ENCODE measurements at places on chromosomes 3 and 15. TPM values are rescaled to one million over a fixed set of nuclear protein-coding genes. Genes with fewer than 3 reads are reported as not detected.

Gene SMCO1
- total RNA-seq = not detected

Gene P2RY1
- 32.8 TPM for total RNA-seq

Gene IL17RB
- total RNA-seq = 14.2 TPM

Gene CCDC80
- total RNA-seq = 12.8 TPM

Gene MITF
- total RNA-seq = 2.0 TPM

Gene SLC12A1
- 4.0 TPM for total RNA-seq

Gene LSMEM2
- 0.36 TPM for total RNA-seq

Gene KLHL24
- total RNA-seq = 138 TPM

Gene IL17RD
- total RNA-seq = 29.3 TPM

Gene SERPINI2
- total RNA-seq = 10.1 TPM

Gene VGLL3
- 2.5 TPM for total RNA-seq

Gene MORC1
- 0.36 TPM for total RNA-seq

Gene CCDC39
- total RNA-seq = 0.54 TPM

DNA sequence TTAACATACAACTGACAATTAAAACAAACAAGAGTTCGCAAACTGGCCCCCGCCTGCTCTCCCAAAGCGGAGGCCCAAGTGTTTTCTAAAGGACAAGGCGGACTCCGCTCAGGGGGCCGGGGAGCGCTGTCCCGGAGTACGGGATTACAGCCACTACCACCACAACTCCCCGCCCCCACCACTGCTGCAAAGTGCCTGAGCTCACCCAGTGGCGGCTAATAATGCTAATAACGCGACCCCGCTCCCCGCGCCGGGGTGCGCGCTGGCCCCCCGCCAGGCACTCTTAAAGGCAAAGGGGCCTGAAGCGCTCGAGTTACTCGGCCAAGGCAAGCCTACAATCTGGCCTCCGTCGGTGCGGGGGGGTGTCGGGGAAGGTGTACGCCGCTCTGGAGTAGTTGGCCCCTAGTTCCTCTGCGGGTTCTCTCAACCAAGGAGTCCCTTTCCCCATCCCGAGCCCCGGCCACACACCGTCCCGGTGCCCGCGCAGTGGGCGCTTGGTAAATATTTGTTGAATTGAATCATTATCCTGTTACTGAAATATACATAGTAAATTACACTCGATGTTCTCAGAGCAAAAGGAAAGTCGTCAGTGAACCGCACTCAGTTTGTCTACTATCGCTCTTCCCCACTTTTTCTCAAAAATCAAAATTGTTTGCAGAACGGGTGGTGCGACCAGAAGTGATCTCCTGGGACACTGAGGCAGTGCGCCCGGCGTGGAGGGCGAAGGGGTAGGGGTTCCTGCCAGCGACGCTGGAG lies 827 bp downstream of the WNT5A start:
- DNase-seq = peak; percentile 27

DNA sequence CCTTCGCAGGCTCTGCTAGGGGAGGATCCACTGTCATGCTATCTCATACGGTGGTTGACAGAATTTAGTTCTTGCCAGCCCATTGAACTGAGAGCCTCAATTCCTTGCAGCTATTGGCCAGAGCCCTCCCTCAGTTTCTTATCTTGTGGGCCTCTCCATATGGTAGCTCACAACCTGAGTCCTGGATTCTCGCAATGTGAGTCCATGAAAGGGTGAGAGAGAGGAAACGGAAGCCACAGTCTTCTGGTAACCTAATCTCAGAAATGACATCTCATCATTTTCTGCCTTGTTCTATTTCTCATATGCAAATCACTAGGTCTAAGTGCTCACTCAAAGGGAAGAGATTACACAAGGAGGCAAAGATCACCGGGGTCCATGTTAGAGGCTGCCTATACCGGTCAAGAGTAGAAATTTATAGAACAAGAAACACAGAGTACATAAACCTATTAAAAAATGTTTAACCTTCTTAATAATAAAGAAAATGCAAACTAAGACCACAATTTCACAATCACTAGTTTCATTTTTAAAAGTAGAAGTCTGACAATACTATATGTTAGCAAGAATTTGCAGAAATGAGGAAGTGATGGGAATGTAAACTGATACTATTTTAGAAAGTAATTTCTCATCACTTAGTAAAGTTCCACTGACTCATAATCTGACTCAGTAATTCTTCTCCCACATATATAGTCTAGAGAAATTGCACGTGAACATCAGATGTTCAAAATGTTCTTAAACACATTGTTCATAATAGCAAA lies 378.4 kb upstream of the AGTR1 start:
- no peak for DNase-seq

- peak; percentile 69 for DNase-seq
Measured at GRCh38 chr15:45458746-45459403, 63.7 kb downstream of the SLC30A4 start.

DNA sequence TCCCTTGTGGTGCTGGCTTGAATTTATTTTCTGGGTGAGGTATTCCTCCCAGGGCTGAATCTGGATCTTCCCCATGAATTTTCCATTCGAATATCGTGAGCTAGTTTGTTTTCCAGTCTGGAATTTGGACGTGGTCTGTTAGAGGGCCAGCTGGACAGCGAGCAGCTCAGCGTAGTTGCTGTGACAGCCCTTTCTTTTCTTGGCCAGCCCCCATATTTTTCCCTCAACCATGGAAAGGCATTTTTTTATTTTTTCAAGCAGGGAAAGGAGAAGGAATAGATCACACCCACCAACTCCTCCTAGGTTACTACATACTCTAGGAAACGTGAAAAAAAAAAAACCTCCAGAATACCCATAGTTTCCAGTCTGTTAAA lies 152.0 kb downstream of the KLHL25 start:
- no peak for DNase-seq

DNA sequence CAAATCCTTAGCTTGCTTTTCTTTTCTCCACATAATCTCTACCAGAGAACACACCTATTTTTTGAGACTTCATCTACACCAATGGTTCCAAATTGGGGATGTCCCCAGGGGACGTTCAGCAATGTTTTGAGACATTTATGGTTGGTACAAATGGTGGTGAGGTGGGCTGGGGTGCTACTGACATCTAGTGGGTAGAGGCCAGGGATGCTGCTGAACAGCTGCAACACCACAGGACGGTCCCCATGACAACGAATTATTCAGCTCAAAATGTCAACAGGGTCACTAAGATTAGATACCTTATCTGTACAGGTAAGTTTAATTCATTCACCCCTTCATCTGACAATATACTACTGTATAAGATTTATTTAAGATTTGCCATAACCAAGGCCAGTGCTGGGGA lies 14.4 kb downstream of the GK5 start:
- no peak for DNase-seq

- DNase-seq = no peak
Measured at GRCh38 chr15:62153228-62153627, 11.9 kb downstream of the C2CD4B start.

DNA sequence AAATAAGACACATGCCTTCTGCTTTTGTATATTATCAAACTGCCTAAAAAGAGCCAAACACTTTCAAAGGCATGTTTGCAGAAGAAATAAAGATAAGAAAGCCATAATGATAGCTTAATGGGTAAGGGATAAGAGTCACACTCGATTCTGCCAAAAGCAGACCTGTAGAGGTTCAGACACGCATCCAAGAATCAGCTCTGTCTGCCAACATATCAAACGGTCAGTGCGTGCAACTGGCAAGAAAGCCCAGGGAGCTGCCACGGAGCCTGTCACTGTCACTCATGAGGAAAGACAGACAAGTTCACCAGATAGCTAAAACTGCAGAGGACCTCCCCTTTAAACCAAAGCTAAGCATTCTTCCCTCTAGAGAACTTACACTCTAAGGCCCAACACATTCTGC lies 23.2 kb downstream of the DCP1A start:
- no peak for DNase-seq

GRCh38 chr3:156635034-156635433 lies 39.4 kb upstream of the TIPARP start:
- no peak for DNase-seq

- DNase-seq = no peak
Measured at GRCh38 chr15:52511084-52511483, 17.6 kb downstream of the MYO5A start.

DNA sequence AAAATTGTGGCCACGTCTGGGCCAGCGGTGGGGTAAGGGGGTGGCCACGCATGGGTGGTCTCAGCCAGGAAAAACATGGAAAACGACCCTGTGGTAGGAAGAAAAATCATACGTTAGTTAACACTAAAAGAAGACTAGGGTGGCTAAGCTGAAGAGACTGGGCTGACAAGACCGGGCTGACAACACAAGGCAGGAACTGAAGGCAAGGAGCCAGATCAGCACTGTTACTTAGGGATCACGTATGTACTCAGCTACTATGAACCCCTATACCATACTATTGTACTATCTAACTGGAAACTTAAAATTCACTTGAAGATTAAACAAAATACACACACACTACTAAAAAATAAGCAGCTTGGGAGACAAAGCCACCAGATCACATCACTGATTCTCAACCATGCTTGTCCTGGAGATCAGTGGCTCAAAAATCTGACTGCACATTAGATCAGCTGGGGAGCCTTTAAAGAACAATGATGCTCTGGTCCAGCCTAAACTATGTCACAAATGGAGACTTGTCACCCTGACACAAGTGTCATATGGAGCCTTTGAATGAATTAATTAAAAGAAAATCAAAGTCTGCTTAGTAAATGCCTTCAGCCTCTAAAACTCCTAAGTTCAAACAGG lies 442.2 kb downstream of the SHQ1 start:
- DNase-seq = no peak

GRCh38 chr3:15096046-15096445 lies 2.9 kb downstream of the RBSN start:
- no peak for DNase-seq

- DNase-seq = no peak
Measured at GRCh38 chr3:10485380-10485779, 20.0 kb downstream of the ATP2B2 start.

DNA sequence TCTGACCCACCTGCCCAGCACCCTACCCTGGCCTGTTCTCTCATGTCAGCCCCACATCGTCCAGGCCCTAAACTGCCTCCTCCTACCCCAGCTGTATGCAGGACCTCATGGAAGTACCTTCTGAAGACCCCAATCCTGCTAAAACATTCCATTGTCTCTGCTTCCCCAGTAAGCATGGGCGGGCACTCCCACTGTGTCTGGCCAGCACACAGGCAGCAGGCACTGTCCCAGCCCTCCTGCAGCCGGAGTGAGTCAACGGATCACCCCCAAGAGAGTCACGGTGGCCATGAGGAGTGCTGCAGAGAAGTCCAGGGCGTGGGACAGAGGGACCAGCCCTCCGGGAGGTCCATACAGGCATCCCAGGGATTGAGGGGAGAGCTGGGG lies 36.4 kb upstream of the SLCO2A1 start:
- DNase-seq = no peak

DNA sequence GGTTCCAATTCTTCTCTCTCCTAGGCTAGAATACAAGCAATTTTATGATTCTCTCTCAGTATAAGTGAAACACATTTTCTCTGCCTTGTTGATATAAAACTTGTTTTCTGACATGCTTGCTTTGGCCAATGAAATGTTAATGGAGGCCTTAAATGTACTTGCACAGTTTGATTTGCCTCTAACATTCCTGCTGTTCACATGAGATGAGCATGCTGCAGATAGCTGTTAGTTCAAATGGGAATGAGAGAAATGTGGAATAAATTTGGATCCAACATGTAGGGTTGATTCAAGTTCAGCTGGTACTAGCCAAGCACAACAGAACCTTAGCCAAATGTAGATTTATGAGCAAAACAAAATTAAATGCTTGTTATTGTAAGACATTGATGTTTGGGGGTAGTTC lies 32.6 kb upstream of the FHIT start:
- no peak for DNase-seq

- no peak for DNase-seq
Measured at GRCh38 chr3:168216851-168217250, 121.1 kb upstream of the GOLIM4 start.

GRCh38 chr15:90991587-90992285 lies 2.6 kb downstream of the PRC1 start:
- DNase-seq = no peak

DNA sequence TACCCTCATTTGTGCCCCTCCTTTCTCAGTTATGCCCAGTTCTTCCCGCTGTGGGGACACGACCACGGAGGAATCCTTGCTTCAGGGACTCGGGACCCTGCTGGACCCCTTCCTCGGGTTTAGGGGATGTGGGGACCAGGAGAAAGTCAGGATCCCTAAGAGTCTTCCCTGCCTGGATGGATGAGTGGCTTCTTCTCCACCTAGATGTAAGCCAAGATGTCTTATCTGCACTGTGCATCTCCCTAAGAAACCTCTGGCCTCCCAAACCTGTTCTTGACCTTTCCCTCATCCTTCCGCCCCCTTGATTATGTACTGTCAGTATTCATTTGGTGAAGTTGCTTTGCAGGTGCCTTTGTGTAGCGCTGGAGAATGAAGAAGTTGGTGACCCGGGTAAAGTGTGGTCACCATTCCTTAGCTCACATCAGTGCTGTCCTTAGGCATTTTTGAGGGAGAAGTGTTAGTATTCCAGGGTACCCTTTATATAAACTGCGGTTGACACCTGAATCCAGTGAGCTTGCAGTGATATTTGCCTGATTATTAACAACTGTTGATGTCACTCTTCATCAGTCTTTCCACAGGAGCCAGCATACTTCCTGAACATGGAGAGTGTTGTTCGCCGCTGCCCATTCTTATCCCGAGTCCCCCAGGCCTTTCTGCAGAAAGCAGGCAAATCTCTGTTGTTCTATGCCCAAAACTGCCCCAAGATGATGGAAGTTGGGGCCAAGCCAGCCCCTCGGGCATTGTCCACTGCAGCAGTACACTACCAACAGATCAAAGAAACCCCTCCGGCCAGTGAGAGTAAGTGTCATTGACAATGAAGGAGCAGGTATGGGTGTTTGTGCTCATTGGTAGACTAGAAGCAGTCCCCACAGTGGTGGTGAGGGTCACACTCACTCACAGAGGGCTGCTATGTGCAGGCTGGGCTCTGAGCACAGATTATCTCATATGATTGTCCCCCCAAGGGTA lies 966 bp downstream of the ALAS1 start:
- no peak for DNase-seq

DNA sequence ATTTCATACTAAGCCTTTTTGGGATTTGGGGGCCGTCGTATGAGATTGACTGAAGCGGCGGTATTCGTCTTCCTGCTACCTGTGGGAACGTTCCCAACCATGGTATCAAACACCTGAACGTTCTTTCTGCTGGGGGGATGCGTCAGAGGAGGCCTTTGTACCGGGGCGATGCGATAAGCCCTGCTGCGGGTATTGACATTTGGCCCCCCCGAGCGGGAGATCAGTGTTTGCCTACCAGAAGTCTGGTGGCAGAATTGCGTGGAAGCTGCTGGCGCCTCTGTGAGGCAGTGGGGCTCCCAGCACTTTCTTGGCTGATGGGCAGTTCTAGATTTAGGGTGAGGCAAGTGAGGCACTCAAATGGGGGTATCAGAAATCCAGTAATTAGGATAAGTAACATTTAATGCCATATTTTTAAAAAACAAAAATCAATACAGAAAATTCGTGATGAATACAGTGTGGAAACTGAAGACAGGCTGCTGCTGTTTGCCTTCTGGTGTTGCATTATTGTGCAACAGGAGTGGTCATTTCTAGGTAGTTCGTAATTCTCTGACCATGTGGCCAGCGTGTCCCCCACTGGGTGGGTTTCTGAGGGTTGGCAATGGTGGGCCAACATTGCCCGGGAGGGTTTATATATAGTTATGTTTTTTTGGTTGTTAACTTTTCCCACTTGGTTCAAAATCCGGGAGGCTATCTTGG lies 12.7 kb downstream of the TRPM1 start:
- no peak for DNase-seq

GRCh38 chr3:112776000-112776399 lies 70.7 kb downstream of the CD200R1L start:
- DNase-seq = no peak

- no peak for DNase-seq
Measured at GRCh38 chr15:39110336-39110735, 470.5 kb upstream of the THBS1 start.

Measured in cerebellum (tissue), 4 donors.